ENCODE measurements at places on chromosomes 13 and 19.

DNA sequence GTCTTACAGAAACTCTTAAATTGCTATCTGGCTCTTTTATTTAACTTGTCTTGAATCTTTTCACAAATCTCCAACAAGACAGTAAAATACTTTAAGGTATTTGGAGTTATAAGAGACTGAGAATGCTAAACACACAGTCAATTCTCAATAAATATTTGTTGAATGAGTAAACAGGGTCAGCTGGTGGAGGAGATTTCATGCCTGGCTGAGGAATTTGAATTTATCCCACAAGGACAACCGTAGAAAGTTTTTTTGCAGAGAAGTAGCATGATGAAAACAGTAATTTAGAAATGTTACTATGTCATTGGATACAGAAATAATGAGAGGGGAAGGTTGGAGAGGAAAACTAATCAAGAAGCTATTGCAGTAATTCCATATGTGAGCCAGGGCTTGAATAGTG, 1223.7 kb downstream of the PCDH17 start:
- DNase-seq, result no peak

DNA sequence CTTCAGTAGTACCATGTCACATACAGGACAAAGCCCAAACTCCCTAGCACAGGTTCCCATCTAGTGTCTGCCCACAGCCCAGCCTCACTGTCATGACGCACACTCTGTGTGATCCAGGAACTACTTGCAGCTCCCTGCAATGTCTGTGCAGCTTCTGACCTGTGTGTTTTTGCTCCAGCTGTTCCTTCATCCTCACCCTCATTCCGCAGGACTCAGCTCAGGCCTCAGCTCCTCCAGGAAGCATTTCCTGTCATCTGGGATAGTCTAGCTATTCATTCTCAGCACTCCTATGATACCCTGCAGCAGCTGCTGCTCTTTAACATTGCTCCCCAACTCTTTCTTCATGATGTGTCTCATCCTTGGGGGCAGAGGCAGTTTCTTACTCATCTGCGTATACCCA, 56.1 kb downstream of the ENOX1 start:
- DNase-seq, result peak; percentile 68

DNA sequence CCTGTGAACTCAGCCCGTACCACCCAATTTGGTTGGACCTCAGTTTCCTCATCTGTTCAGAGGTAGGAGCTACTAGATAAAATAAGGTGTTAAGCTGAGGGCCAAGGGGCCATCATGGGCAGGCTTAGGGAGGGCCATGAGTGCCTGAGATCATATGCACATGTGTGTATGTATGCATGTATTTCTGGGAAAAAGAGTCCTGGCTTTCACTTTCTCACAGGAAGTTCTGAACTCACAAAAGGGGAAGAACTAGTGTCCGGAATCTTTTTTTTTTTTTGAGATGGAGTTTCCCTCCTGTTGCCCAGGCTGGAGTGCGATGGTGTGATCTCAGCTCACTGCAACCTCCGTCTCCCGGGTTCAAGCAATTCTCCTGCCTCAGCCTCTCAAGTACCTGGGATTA, 18.9 kb downstream of the TGFB1 start:
- DNase-seq, result no peak

DNA sequence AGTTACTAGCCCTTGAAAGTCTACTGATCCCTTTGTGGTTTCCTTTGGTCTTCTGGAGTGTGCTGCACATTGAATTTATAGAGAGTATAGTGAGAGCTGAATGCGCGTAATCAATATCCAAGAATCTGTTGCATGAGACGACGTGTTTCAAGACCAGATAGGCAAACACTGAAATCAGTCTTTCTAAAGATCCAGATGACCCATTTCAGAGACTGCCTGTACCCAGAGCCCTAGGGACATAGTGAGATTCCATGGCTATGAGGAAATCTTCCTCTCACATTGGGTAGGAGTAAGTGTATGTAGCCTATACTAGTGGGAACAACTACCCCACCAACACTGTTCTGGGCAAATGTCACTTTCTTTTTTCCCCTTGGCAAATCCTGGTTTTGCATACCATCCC, 48.6 kb downstream of the ARHGAP35 start:
- no peak for DNase-seq

DNA sequence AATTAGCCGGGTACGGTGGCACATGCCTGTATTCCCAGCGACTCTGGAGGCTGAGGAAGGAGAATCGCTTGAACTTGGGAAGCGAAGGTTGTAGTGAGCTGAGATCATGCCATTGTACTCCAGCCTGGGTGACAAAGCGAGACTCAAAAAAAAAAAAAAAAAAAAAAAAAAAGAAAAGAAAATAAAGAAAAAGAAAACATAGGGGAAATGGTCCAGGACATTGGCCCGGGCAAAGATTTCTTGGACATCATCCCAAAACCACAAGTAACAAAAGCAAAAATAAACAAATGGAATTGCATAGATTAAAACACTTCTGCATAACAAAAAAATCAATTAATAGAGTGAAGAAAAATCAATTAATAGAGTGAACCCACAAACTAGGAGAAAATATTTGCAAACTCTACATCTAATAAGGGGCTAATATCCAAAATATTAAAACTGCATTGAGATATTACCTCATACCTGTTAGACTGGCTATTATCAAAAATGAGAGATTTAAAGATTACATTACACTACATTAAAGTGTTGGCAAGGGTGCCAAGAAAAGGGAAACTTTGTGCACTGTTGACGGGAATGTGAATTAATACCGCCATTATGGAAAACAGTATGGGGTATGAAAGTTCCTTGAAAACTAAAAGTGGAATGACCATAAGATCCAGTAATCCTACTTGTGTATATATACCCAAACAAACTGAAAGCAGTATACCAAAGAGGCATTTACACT, 18.5 kb upstream of the ABCC4 start:
- no peak for DNase-seq

DNA sequence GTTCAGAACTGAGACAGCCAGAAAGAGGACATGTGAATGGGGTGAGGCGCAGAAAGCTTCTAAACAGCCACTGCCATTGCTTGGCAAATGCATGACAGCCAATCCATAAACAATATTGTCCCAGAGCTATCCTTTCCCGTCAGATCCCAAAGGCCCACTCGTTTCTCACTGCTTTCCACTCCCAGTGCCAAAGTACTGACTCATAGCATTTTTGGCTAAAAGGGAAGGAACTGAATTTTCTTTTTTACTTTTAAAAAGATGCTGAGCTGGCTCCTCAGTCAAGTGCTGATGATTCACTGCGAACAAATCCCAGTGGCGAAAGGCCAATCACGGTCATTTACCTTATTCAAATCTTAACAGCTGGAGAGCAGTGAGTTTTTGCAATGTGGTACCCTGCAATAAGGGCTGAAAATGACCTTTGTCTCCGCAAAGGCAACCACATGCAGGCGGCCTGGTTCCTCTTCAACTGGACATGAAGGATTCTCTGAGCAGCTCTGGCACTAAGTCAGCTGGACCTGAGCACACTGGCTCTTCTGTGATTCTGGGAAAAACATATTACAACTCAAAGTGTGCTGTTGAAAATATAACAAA, 151.7 kb downstream of the DCLK1 start:
- DNase-seq, result peak; percentile 34

DNA sequence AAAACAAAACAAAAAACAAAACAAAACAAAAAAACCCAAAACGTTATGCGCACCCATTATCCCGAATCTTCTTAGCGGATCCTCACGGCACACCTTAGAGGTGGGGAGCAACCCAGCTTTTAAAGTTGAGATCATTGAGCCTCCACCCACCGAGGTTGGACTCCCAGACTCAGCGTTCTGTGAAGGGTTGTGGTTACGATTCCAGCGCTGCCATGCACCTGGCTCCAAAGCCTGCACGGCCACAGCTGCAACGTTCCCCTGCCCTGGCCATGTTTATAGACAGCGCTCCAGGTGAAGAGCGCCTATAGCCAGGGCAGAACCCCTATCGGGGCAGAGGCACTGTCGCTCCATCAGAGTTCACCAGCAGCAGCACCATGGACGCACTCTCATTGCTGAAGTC, 18.7 kb upstream of the LILRA2 start:
- no peak for DNase-seq

- DNase-seq, result no peak
Observed at GRCh38 chr19:21910318-21910717, 74.3 kb upstream of the ZNF43 start.

DNA sequence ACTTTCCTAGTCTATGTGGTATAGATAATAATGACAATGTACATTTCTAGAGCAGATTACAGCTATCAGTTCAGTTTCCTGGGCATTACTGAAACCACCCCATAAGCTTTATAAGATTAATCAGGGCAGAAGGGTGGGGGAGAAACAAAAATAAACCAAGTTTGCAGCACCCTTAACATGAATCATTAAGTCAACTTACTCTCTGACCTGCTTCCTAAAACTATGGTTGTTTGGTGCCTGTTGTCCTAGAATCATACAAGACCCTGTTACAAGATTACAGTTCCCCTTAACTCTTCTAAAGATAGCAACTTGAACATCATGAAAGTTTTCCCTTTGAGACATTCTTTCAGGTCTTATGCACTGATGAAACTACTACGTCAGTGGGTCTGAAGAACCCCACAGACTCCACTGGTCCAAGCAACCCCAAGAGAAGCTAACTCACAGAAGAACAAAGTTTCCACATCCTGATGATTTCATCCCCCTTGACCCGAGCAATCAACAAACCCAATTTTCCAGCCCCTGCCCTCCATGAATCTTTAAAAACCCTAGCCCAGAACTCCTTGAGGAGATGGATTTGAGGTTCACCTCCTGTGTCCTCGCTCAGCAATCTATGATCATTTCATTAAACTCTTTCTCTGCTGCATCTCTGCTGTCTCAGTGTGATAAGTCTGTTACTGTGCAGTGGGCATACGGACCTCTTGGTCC, 336.5 kb downstream of the FOXO1 start:
- peak; percentile 18 for DNase-seq

- no peak for DNase-seq
Observed at GRCh38 chr19:13382633-13382938, 123.7 kb downstream of the CACNA1A start.

DNA sequence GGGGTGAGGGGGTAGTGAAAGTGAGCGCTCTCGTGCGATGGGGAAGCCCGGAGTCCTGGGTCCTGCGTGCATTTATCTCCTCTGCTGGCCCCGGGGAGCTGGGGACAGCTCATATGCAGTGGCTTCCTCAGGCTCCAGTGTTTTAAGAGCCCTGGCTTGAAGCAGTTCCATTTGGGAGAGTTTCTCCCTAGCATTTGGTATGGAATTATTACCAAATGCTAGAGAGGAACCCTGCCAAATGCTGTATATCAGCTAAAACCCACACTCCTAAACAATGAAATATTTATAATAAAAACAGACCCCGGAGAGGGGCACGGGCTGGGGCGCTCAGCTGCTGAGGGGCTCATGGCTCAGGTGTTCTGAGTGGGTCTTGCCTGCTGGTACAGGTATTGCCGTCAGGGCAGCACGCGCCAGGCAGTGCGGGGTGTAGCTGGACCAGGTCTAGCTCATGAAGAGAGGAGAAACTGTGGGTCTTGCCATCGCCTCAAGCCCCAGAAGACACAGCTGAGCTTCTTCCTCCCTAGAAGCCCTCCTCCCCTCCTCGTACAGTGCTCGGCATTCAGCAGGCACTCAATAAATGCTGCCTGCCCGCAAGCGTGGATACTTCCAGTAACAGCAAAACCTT, 163.6 kb upstream of the ZNF536 start:
- no peak for DNase-seq

- no peak for DNase-seq
Observed at GRCh38 chr19:21256722-21257121, 72.5 kb downstream of the ZNF708 start.

GRCh38 chr13:110661256-110661655, 44.7 kb downstream of the CARS2 start:
- DNase-seq, result no peak

DNA sequence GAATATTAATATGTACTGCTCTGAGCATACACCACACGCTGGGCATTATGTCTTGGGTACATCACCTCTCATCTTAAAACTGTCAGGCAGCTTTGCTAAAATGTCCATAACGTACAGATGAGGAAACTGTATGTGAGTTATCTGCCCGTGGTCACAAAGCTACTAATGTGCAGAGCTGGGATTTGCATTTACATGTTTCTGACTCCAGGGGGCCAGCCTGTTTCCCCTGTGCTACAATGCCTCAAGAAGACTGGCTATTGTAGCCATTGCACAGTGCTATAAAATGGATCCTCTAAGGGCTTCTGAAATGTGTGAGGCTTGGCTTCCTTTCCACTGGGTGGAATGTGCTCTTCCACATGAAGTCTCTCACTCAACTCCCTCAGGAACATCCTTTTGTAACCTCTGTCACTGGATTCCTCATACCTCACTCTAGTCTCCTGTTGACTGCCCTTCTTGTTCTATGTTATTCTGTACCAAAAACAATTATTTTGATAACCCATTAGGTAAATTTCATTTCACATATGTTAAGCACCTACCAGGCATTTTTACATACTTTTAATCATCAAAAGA, 95.6 kb upstream of the HTR2A start:
- no peak for DNase-seq

GRCh38 chr13:36778083-36778671, 40.8 kb upstream of the RFXAP start:
- no peak for DNase-seq

GRCh38 chr13:44013758-44014291, 134.1 kb downstream of the LACC1 start:
- peak; percentile 29 for DNase-seq

DNA sequence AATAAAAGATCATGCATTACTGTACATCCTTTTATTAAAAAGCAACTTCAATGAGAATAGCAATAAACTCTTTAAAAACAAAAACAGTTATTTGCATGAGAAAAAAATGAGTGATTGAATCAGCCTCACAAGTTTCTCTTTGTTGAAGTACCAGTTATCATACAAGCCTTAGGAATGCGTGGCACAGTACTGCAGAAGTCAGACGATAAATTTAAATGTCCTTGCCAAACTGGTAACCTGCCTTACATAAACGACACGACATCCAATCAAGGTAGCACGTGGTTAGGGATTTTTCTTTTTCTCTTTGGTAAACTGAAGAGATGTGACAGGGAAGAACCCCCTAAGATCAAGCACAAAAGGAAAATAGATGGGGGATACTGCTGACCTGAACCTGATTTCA, 251.0 kb downstream of the KLF12 start:
- DNase-seq, result no peak

DNA sequence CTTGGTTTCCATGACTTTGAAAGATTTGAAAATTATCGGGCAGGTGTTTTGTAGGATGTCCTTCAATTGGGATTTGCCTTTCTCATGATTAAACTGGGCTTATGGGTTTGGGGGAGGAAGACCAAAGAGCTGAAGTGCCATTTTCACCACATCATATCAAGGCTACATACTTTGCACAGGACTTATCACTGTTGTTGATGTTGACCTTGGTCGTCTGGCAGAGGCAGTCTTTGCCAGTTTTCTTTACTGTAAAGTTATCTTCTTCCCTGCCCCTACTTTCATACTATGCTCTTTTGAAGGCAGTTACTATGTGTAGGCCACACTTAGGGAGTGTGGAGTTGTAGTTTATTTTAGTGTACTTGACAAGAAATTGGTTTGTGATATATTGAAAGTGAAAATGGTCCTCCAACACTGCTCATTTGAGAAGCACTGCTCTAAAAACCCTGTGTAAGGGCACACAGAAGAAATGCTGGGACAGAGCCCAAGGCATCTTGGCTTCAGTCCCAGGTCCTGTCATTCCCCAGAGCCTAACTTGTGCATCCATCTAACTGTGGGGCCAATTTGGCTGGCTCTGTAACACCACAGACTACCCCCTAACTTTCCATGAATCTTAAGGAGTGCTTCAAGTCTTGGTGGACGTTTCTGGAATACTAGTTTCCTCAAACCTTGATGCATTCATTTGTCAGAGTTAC, 384.9 kb downstream of the KCNRG start:
- DNase-seq, result no peak

GRCh38 chr19:28981518-28981917, 231.4 kb downstream of the UQCRFS1 start:
- DNase-seq, result no peak

- no peak for DNase-seq
Observed at GRCh38 chr19:4436231-4436630, 21.4 kb downstream of the UBXN6 start.

GRCh38 chr13:39897636-39898035, 242.2 kb downstream of the COG6 start:
- DNase-seq, result peak; percentile 13

Measured in brain pericyte (primary cell).